ENCODE measurements at places on chromosomes 5 and 9.

GRCh38 chr5:160470437-160471361, 49.0 kb downstream of the PTTG1 start:
- no peak for DNase-seq

- no peak for DNase-seq
These were observed 480.5 kb downstream of the KDM4C start for GRCh38 chr9:7238247-7238637.

DNA sequence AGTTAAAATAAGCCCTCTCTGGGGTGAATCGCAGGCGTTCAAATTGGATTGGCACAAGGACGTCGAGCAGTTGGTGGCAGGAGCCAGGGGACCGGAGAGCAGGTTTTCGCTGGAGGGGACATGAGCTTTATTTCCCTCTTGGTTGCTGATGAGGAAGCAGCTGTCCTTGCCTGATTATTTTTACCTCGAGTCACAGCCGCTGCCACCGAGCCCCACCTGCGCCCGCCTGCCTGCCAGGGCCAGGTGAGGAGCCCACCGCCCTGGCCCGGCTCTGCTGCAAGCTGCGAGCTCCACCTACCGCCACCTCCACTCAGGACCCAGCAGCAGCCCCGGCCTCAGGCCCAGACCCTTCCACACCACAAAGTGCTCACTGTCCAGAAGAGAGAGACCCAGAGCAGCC, 9.0 kb upstream of the ADGRD2 start:
- no peak for DNase-seq

DNA sequence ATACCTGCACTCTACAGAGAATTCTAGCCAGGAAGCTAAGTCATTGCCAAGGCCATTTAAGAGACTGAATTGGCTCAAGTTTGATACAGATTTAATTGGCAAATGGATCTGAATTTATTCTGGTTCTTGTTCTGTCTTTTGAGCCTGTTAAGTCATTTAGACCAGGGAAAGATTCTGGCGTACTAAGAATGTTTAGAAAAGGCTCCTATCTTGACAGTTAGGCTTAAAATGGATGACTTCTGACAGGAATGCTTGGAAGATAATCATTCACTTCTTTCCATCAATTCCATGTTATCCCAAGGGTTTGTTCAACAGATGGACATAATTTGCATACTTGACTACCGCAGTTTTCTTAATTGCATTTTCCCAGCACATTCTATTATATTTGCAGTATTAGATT, 376.6 kb downstream of the PTPRD start:
- DNase-seq = no peak

GRCh38 chr5:106312360-106312759, 1358.4 kb downstream of the EFNA5 start:
- DNase-seq = no peak

- no peak for DNase-seq
These were observed 29.2 kb downstream of the STOM start for GRCh38 chr9:121340676-121341392.

- DNase-seq = no peak
These were observed 3.8 kb upstream of the CTNNAL1 start for GRCh38 chr9:109017061-109017460.

- DNase-seq = no peak
These were observed 20.4 kb downstream of the CCDC192 start for GRCh38 chr5:127723571-127723970.

DNA sequence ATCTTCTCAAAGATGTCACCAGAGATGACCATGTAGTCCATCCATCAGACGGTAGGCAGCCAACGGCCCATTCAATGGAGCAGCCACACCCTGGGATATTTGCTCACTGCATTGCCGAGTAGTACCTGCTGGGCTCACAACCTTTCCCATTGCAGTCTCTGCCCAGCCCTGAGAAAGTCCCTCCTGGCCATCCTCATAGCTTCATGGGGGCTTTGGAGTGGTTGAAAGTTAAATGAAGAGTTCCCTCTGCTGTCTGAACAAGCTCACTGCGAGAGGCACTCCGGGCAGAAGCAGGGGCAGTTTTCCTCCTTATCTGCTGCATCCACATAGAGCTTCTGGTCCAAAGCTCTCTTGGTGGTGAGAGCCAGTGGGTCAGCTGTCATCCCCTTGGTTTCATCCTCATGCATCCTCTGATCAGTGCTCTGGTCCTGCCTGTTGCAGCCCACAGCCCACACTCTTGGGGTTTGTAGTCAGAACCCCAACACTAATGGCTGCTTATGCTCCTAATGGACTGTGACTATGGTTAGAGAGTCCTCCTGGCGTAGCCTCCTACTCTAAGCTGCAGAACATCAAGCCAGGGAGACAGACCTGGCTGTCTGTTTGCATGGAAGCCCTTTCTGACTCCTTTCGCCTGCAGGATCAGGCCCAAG, 23.3 kb downstream of the TNFSF8 start:
- no peak for DNase-seq

DNA sequence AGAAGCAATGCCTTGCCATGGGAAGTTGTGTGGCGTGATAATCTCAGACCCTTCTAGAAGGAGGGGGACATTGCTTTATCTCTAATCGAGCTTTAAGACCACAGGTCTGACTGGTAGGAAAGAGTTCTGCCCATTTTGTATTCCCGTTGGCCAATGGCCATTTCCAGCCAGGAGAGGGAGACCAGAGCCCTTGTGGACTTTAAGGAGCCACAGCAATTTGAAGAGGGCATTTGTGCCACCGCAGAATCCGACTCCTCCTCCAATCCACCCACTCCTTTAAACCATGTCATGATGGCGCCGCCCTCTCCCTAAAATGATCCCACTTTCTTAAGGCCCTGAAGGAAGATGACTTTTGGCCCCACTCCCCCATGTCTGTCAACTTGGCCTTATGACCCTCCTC, 560.5 kb upstream of the ADAMTS16 start:
- DNase-seq = no peak

DNA sequence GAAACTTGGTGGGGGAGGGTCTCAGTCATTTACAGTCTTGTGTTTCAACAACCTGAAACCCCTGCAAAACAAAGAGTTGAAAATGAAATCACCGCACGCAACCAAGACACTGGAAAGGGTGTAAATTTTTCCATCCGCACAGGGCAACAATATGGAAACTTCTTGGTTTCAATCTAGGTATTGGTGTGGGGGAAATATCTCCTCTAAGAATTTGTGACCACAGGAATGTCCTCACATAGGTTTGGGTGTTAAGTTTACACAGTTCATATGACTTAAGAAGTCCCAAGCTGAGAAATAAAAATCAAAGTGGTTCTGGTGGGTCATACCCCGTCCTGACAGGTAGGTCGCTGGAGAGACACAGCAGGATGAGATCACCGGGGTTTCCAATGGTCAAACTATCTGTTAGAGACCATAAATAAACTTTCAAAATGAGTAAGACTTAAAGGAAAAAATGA, 51.9 kb upstream of the PIP5K1B start:
- DNase-seq = no peak

DNA sequence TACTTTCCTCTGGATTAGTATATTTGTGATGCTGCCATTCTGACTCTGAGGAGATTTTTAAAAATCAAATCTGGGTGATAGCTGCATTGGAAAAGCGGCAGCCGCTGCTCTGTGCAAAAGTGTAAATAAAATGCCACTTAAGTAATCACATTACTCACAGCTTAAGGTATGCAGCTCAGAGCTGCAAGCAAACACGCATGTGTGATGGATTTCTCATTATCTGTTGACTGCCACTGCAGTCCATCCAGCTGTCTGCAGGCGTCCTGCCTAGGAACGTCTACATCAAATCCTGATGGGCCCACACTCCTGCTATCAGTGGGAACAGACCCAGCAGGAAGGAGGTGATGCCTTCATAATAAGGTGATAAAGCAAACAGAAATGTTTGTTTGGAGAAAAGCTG, 216.9 kb downstream of the SPOCK1 start:
- DNase-seq = no peak

- no peak for DNase-seq
These were observed 22.8 kb downstream of the SMIM3 start for GRCh38 chr5:150801117-150801927.

DNA sequence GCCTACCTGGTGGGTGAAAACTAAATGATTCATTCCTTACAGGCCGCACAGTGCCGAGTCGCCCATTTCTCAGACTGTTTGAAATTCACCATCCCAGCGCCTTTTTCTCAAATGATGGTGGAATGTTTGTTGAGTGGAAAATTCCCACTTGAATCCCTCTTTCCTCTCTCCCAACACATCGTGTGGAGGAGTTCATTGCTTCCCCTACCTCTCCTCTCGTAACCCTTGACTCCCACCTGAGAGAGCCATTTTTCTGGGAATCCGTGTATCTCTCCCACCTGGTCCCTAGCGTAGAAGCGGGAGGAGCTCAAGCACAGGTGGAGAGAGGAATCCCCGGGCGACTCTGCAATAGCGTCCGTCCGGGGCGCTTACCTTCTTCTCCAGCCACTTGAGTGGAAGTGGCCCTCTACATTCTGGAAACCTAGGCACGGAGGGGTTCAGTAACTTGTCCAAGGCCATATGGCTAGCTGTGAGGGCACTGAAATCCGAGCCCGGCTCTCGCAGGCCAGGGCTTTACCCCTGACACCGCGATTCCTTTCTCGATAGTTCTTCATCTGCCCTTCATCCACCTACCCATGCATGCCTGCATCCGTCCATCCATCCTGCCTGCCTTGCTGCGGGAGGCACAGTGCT, 683 bp downstream of the OSMR start:
- DNase-seq = no peak

DNA sequence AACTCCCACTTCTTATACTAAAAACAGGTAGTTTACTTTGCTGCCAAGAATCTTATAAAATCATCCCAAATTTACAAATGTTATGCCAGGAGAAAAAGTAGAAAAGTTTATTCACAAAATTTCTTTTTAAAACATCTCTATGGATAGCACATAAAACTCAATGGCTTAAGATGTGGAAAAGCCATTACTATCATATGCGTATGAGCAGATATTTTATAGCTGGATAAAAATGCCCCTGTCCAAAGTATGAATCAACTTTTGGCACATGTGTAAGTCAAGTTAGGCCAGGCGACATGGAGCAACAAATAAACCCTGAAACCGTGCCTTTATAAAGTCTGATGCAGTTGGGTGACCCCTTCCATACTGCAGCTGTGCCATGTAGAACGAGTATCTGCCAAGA, 38.6 kb upstream of the FBP1 start:
- DNase-seq = no peak

DNA sequence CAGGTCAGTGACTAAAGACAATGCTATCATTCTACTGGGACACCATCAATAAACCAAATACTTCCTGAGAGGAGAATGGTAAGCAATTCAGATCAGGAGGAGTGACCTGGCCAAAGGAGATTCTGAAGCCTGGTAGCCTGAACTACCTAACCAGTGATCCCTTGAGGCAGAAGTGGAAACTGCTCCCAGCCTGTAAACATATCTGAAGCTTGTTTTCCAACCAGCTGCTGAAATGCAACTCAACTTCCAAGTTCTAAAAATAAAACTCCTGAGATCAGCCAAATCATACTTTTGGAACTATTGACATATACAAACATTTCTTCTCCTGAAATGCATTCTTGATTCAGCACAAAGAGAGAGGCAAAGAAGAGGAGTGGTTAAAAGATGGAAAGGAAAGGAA, 204.1 kb downstream of the EBF1 start:
- no peak for DNase-seq

DNA sequence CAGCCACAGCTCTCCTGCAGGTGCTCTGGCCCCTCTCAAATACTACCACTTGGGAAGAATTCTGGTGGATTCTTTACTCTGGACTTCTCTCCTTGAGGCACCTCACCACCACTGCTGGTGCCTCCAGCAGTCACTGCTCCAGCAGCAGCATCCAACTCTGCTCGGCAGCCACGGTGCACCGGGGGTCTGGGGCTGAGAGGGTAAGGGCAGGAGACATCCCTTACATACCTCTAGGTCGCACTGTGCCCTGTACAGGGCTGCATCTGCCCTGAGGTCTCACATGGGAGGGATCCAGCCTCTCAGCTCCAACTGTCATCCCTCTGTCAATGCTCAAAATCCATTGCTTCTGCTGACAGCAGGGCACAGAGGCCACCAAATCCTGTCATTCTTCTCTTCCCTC, 588.2 kb downstream of the CDK5RAP2 start:
- no peak for DNase-seq

- no peak for DNase-seq
These were observed 88.6 kb downstream of the GDNF start for GRCh38 chr5:37751227-37751626.

DNA sequence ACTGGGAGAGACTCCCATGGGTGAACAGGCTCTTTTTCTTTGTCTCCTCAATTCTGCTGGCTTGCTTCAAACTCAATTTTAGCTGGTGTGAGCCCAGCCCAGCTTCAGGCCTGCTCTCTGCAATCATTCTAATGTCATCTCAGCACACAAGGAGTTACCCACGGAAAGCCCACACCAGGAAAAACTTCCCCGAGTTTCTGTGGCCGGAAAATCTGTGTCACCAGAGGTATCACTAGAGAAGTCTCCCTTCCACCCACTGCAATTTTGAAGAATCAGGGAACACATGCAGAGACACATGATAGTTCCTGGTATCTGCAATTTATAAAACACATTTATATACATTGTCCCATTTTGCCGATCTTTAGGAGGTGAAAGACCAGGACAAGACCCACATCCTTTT, 13.5 kb upstream of the NDFIP1 start:
- peak; percentile 65 for DNase-seq

GRCh38 chr9:131366761-131367401, 27.0 kb upstream of the PRRC2B start:
- DNase-seq = no peak

GRCh38 chr9:2824564-2824963, 19.3 kb downstream of the PUM3 start:
- no peak for DNase-seq

DNA sequence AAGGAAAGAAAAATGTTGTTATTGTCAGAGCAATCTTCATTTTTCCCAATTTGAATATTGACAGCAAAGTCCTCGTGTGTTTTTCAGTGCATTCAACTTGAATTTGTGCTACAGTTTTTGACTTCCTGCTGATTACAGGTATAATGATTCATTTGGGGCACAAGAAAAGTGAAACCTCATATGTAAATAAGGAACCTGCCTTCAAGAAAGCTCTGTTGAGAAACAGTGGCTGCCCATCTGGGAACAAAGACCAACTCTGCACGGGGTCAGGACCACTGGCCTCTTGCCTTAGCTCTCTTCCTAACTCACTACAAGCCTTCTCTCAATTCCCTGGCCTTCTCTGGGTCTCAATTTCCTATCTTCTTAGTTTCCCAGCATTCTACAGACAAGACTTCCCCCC, 21.0 kb downstream of the TIMD4 start:
- DNase-seq = no peak

DNA sequence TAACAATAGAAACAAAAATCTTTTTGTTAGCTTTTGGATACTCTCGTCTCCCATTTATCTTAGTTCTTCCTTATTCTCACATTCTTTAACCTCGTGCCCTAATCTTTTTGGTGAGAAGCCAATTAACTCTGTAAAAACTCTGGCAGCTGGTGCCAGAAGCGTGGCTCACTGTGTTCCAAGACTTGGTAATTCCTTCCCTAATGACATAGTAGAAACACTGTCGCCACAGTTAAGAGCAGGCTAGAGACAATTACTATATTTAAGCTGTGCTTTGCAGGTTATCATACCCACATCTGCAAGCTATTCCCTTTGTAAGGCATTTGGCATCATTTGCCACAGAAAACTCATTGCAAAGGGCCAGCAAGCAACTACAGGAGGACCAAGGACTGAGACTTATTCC, 160.9 kb upstream of the PIK3R1 start:
- DNase-seq = no peak
